ENCODE measurements at places on chromosomes 1 and 21.

- no peak for DNase-seq
Measured at GRCh38 chr1:18249631-18250030, 142.0 kb downstream of the IGSF21 start.

GRCh38 chr1:3453891-3454810 lies at the start of gene ARHGEF16:
Gene ARHGEF16, plus strand, starts transcription at chr1:3454665. Its CDS starts 8,420 bp downstream, at chr1:3463085.
- DNase-seq = peak; percentile 4

DNA sequence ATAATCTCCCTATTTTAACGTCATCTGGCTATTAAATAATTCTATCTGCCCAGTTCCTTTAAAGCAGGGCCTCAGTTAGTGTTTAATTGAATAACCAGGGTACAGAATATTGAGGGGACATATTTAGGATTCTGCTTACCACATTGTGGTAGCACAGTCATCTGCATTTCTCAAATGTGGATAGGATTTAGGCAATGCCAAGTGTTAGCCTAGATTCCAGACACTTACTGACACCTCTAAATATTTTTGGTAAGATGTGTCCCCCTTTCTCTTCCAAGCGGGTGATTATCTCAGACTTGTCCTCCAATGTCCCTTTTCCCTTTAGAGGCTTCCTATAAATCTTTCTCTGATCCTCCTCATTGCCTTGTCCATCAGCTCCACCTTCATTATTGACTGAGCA lies 160.8 kb upstream of the HOOK1 start:
- no peak for DNase-seq

GRCh38 chr1:234589064-234589800 lies 20.7 kb downstream of the IRF2BP2 start:
- no peak for DNase-seq

- DNase-seq = no peak
Measured at GRCh38 chr1:27451343-27451742, 38.6 kb downstream of the WASF2 start.

DNA sequence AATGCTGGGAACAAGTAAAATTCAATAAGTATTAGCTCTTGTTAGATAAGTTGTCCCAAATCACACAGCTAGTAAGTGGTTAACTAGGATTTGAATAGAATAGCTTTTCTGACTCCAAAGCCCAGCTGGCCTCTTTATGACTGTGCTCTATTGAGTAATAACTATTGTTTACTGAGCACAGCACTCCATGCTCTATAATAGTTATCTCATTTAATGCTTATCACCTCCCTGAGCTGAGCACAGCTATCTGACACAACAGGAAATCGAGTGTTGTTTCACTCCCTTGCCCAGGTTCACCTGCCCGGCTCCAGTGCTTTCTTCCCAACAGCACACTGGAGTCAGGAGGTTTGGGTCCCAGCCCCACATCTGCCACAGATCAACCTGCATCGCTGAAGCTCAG lies 38.8 kb upstream of the STMN1 start:
- no peak for DNase-seq

GRCh38 chr1:187445066-187445465 lies 616.3 kb downstream of the PLA2G4A start:
- DNase-seq = no peak

GRCh38 chr1:226590614-226591013 lies 42.0 kb downstream of the STUM start:
- no peak for DNase-seq

DNA sequence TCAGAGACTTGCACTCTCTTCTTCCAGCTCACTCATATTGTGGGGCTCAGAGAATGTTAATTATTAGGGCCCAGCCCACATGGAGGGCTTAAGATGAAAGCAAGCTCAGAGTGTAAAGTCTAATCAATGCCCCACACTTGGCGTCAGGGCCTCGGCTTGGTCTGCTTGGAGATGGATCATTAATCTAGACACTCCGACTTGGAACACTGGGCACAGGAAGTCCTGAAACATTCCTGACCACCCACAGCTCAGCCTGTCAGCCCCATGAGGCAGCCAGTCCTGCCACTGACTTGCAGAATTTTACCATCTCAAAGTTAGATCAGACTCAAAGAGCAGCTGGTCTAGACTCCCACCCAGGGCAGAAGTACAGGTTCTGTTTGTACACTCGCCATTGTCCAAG lies 69.8 kb upstream of the TRABD2B start:
- DNase-seq = no peak

GRCh38 chr1:45443580-45444446 lies 47.1 kb downstream of the TESK2 start:
- no peak for DNase-seq

DNA sequence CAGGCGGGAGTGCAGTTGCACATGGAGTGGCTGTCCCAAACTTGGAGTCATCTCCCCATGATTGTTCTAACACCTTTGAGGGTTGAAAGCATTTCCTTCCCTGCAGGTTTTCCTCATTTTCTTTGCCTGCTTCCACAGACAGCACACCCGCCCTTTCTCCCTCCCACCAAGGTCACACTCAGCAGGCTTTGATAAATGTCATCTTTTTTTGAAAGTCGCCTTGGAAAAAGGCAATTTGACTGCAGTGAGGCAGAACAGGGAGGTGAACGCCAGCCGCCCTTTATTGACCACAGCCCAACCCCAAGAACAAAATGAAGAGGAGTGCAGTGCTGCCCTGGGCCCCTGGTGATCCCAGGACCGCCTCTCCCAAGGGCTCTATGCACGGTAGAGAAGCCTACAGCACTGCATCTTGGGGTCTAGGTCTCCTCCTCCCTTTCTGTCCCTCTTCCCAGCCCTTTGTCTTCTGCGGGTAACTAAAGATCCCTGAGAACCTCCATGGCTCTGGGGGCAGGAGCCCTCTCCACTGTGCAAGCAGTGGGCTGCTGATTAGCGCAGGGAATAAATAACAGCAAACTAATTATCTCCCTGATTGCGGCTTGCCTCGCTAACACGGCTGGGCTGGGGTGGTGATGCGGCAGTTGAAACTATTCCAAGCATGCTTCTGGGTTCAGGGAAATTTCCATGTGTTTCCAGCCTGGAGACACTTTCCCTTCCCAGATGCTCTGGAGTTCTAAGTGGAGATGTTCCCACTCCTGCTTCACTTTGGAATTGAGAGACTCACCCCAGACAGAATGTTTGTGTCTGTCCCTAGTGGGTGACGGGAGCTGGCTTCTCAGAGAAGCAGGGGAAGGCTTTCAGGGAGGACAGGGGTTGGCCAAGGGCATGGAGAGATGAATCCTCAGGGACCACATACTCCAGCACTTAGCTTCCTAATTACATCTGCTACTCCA lies 11.8 kb upstream of the AMIGO1 start:
- DNase-seq = no peak

- DNase-seq = no peak
Measured at GRCh38 chr1:5779608-5780323, 212.5 kb downstream of the NPHP4 start.

DNA sequence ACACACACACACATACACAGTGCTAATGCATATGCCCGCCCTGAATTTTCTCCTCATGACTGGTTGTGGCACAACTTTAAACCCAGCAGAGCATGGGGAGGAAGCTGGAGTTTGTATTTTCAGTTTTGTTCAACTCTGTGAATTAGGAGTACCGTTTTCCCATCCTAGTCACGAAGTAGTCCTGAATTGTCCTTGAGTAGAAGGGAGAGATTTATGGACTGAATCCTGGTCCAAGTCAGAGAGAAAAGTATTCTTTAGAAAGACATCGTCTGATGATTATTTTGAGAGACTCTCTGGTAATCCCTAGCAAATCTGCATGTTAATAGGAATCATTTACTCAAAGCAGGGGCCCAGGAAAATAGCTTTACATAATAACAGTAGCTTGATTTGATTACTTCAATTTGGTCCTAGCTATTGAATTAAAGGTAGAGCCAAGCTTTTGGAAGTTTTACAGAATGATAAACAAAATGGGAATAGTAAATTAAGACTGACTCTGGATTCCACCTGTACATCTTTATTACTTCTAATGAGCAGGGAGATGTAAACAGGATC lies 60.5 kb upstream of the OLIG2 start:
- DNase-seq = no peak

GRCh38 chr21:43921979-43922945 lies 57.2 kb downstream of the AGPAT3 start:
- DNase-seq = no peak

- DNase-seq = no peak
Measured at GRCh38 chr1:29311352-29312030, 75.2 kb downstream of the PTPRU start.

- no peak for DNase-seq
Measured at GRCh38 chr21:30232011-30232410, 16.1 kb upstream of the CLDN8 start.

DNA sequence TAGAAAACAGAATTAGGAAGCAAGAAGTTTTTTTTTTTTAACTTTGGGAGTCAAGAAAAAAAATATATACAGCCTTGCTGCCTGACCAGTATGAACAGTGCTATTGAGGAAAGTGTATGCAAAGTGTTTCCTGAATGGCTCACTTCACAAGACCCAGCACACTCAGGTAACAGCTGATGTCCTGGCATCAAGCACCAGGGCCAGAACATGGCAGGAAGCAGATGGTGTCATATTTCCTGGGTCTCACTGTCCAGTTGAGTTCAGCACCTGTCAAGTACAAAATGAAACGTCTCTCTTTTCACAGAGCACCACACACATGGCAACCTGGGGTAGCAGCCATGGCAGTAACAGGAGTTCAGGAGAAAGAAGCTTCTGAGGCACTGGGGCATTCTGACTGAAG lies 372.3 kb downstream of the TTLL7 start:
- DNase-seq = no peak

DNA sequence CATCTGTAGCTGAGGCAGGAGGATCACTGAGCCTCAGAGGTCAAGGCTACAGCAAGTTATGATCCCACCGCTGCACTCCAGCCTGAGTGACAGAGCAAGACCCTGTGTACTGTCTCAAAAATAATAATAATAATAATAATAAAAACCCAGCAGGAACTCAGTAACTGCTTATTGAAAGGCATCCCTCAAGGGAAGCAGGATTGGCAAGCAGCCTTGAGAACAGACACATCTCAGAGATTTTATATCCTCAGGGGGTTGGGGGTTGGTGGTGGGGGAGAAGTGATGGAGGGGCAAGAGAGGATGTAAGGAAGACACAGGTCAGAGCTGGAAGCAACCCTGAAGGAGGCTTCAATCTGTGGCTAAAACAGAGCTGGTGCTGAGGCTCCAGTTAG lies 29.6 kb downstream of the GNB1 start:
- no peak for DNase-seq

DNA sequence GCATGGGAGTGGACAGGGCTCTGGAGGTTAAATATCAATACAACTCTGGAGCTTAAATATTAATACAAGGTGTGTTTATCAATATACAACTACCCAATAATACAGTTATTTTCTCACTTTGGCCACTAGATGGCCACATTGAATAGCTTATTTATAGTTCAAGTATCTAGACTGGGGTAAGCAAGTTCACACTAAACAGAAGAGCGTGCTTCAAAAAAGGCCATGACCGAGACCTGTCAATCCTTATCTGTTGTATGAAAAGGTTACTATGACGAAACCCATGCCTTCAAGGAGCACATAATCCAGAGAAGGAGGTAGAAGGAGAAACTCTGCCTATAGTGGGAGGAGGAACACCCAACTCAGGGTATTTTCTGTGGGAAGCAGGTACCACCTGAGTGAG lies 29.1 kb downstream of the CHML start:
- DNase-seq = peak; percentile 62

- DNase-seq = no peak
Measured at GRCh38 chr1:173527151-173527826, 50.2 kb downstream of the PRDX6 start.

- no peak for DNase-seq
Measured at GRCh38 chr1:3954170-3955169, 54.4 kb upstream of the C1orf174 start.

DNA sequence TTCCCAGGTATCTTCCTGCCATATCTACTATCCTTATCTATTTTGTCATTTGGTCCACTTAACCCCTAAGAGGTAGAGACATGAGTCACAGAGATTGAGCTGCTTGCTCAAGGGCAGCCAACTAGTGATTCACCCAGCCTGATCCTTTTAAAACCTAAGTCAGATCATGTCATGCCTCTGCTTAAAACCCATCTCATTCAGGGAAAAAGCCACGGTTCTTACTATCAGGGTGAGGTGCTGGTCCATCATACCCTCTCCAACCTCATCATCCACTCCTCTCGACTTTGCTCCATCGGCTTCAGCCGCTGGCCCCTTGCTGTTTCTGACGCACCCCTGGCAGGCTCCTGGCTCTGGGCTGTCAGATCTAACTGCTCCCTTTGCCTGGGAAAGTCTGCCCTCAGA lies 14.4 kb upstream of the PPP1R15B start:
- no peak for DNase-seq

DNA sequence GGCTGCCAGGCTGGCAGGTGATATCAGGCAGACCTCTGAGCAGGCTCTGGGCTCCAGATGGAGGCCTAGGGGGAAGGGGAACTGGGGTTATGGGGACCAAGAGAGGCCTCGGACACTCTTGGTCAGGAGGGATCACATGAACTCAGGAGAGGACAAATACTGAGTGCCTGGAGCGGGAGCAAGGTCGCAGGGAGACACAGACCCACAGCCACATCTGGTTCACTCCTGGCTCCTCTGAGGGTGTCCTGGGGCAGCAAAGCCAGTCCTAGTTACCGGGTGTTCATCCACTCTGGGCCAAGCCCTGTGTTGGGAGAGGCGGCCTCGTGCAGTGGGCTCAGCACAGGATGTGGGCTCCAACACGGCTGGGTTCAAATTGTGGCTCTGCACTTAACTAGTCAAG lies 239.0 kb downstream of the PTPRU start:
- no peak for DNase-seq

DNA sequence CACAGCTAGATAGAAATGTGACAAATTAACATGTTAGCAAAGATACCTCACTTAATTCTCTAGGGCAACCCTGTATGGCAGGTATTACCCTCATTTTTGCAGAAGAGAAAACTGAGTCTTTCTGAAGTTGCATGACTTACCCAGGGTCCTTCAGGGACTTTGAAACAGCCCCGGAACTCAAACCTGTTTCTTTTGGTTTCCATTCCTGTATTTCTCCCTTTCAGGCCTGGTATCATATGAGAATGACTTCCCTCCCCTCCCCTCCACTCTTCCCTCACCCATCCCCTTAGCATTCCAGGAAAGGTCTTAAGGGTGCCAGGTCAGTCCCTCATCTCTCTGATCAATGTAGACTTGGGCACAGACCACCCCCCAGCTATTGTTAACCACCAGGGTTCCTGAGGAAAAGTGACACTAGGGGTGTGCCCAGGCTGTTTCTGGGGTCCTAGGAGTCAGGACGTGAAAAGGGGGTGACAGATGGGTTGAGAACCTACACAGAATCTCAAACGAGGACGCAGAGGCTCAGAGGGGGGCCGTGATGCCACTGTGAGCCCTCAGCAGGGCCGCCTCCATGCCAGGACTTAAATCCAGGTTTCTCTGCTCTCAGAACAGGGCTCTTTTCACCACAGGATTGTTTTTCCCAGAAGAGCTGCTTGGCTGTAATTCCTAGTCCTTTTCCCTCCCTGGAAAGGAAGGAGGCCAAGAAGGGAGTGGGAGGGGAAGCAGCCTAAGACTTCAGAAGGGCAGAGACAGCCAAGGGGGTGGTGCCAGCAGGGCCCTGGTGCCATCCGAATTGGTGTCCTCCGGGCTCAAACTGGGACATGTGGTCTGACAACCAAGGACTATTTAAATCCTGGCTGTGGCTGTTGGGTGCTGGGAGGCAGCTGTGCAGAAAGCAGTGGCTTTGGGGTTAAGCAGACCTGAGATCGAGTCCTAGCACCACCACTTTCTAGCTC lies 2.1 kb upstream of the WASF2 start:
- DNase-seq = no peak
